ENCODE measurements at places on chromosomes 2 and 18.

DNA sequence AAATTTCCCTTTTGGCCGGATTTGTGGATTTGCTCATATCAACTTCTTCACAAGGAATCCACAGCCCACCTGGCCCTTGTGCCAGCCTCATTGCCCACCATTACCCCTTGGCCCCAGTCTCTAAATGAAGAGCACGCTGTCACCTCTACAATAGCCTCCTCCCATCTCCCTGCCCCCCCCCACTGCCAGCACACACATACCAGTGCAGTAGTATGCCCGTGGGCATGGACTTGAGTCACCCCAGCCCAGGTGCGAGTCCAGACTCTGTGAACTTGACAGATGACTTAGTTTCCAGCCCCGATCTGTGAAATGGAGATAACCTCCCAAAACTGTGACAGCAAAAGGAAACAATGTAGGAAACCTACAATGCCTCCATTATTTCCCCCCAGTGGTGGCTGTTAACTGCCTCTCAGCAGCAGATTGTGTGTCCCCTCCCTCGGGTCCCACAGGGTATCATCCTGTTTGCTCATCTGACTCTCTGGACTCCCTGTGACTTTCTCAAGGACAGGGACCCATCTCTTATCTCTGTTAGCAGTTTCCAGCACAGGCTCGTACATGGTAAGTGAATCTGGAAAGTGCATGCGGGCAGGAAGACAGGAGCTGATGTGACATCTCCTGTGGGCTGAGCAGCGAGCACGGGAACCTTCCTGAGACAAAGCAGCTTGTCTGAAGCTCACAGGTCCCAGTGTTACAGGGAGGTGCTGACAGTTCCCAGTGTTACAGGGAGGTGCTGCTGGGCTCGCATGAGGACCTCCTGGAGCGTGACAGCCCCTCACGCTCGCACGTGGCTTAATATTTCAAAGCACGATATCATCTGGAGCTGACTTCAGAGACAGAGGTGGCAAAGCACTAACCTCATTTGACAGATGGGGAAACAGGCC lies 4.2 kb upstream of the TMEM185B start:
- no peak for DNase-seq

- DNase-seq, result no peak
These were observed 77.0 kb downstream of the ZNF521 start for GRCh38 chr18:25274926-25275325.

GRCh38 chr18:28208268-28208667 lies 31.3 kb upstream of the CDH2 start:
- DNase-seq, result no peak

DNA sequence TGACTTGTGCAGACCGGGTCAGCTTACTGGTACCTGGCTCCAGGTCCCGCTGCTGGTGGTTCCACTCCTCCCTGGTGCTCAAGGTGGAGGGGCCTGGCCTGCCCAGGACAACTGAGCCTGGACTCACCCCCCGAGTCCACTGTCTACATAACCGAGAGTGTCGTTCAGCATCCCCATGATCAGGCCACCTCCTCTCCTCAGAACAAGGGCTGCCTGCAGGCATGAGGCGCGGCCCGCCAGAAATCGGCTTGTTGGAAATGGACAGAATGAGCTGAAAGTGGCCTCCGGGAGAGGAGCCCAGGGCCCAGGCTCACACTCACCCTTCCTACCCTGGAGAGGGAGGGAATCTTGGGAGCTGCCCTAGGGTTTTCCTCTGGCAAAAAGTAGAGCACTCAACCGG lies 38.9 kb upstream of the OTOF start:
- DNase-seq, result no peak

GRCh38 chr2:184906709-184907108 lies 308.4 kb downstream of the ZNF804A start:
- DNase-seq, result no peak
